NCI-H2029 (cell line): ENCODE measurements at places on chromosomes 11 and 22.

GRCh38 chr11:57359896-57360690 lies 20.9 kb downstream of the PRG3 start:
- no peak for DNase-seq

DNA sequence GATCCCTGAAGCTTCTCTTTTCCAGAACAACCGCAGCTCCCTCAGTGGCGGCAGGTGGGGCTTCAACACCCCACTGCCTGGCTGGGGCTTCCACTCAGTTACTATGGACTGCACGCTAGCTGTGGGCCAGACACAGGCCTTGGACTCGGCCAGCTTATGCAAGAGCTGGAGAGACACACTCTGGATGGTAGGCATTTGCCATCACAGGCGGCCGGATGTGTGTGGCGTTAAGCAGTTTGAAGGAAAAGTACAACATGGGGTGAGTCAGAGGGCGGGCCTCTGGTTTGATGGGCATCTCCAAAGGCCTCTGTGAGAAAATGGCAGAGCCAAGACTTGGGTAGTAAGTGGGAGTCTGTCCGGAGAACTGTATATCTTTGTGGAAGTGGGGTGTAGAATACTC lies 17.6 kb downstream of the KCNJ4 start:
- no peak for DNase-seq

- no peak for DNase-seq
Observed at GRCh38 chr22:43976861-43977795, 21.9 kb downstream of the SAMM50 start.

DNA sequence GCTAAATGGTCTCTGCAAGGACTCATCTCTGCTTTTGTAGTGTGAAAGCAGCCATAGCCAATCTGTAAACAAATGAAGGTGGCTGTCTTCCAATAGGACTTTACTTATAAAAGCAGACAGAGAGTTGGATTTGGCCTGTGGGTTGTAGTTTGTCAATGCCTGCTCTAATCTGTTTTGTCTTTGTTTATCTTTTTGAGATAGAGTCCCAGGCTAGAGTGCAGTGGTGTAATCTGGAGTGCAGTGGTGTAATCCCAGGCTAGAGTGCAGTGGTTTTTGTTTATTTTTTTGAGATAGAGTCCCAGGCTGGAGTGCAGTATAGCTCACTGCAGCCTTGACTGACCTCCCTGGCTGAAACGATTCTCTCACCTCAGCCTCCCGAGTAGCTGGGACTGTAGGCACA lies 8.6 kb downstream of the PPP6R3 start:
- DNase-seq, result no peak

GRCh38 chr22:45785458-45785857 lies 113.8 kb downstream of the ATXN10 start:
- DNase-seq, result no peak

GRCh38 chr22:40782521-40782920 lies 36.6 kb downstream of the SLC25A17 start:
- no peak for DNase-seq

GRCh38 chr11:111269146-111269868 lies 23.8 kb downstream of the POU2AF2 start:
- no peak for DNase-seq

DNA sequence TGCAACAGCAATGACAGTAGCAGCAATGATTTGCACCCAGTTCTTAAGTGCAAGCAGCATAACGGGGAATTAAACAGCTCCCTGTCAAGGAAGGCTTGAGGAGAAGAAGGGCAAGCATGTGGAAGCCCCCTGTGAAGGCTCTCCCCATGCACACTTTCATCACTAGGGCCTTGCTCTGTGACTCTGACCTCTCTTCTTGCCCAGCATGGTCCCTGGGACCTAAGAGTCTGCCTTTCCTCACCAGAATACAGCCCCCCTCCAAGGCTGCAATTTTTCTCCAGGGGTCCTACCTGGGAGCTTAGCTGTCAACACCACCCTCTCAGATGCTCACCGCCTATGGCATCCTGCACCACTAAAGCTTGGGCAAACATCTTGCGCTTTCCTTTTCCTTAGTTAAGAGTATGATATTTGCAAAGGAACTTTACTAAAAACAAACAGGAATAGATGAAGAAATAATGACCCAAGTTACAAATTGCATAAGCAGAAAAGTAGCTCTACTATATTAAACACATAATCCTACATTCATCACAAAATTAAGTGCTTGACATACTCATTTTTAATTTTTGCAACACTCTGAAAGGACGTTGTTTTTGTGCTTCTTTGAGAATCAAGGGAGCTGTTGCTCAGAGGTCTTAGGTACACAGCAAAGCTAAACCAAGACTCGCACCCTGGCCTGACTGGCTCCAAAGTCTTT lies 187.6 kb downstream of the ADAMTS15 start:
- DNase-seq, result no peak

GRCh38 chr11:15852179-15852578 lies 504.2 kb downstream of the SOX6 start:
- DNase-seq, result no peak

GRCh38 chr22:36881504-36882245 lies 20.9 kb downstream of the NCF4 start:
- DNase-seq, result no peak

DNA sequence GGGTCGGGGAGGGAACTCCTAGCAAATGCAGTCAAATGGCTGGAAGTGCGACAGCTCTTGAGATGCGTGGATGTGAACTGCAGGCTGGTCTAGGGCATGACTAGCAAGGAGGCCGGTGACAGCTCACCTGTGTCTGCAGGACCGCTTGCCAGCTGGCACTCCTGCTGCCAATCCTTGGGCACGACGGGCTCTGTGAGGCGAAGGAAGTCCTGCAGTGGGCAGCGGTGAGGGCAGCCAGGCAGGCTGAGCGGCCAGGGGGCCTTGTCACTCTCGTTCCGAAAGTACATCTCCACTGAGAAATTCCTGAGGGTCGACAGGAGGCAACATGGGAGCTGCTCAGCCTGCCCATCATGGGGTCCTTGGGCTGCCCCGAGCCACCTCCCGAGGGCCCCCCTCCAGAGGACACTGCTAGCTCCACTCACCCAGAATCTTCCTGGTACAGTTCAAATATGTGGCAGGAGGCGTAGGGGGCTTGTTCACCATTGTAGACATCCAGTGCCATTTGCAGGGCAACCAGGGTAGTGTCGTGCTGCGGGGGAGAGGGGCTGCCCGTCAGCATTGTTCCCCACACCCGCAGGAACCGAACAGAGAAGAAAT lies 5.9 kb downstream of the ACP2 start:
- DNase-seq, result no peak

DNA sequence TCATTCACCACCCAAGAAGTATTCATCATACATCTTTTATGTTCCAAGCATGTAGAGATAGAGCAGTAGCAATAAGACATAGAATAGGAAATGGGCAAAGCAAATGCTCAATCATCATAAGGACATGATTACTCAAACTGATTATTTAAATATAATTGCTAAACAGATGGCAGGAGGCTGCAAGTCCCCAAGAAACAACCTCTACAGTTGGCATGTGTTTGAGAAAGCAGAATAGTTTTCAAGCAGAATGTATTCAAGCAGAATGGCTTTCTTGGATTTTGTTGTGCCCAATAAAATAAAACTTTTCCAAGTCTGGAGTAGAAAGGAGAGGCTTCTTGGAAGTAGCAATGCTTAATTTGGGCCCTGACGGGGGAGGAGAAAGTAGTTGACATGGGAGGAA lies 86.5 kb upstream of the SYN3 start:
- DNase-seq, result no peak

GRCh38 chr11:20046416-20046815 lies 113.9 kb downstream of the DBX1 start:
- no peak for DNase-seq

GRCh38 chr22:22681221-22681739 lies 36.9 kb downstream of the GGTLC2 start:
- no peak for DNase-seq

DNA sequence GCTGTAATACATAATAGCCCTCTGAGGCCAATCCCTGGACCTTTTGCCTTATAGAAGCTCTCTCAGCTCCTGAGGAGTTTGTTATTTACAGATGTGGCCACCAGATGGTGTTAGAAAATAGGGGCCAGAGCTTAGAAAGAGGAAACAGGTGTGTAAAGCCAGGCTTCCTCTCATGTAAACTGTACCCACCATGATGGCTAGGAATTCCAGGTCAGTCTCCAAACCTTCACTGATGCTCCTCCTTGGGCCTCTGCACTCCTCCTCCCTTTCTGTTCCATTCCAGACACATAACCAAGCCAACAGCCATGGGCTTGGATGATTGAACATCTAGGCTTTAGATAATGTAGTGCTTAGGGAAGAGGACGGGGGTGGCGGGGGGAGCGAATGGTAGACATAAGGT lies 39.7 kb downstream of the USP35 start:
- DNase-seq, result peak; percentile 56

DNA sequence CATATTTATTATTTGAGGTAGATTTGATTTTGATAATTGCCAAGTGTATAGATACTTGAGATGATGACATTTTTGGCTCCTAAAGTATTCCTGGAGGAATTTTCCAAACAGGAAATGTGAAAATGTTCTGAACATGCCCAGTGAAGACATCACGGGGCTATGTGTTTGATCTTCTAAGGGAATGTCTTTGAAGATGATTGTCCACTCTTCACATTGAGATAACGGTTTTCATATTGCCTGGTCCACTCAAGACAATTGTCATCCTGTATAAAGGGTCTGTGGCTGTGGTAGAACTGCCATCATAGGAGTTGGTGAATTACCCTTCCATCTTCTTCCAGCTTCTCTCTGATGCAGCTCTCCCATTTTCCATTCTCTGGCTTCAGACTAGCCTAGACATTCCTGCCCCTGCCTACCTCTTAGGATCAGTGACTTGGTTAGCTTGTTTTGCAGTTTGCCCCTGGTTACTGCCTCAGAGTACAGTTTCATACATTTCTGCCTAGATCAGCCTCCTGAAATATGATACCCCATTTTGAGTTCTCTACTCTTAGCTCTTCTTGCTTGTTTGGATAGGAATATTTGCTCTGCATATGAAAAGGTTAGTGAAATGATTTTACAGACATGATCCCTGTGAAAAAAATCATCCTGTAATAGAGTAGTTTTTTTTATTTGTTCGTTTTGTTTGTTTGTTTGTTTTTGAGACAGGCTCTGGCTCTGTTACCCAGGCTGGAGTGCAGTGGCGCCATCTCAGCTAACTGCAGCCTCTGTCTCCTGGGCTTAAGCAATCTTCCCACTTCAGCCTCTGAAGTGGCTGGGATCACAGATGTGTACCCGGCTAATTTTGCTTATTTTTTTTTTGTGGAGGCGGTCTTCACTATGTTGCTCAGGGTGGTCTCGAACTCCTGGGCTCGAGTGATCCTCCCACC lies 111.4 kb upstream of the SORL1-AS1 start:
- peak; percentile 67 for DNase-seq

DNA sequence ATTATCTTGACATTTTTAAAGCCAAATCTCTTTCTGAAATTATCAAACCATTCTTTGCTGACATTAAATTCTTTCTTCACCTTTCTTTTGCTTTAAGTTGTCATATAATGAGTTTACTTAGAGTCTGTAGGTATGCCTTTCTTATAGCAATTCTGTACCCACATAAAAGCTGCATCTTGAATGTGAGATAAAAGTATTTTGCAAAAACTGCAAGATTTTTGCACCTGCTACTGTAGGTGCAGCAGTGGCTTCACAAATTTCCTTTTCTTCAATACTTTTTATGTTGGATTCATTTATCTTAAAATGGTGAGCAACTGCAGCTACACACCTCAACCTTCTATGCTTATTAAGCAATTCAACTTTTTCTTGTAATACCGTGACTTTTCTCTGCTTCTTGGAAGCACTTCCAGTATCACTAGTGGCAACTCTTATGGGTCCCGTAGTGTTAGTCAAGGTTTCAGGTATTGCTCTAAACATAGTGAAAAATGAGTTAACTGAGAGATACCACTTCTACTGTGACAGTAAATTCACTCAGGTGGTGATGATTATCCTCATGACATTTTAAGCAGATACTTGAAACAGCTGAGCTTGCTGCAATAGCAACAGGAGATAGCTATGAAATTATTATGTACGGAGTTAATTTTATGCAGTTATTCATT lies 18.8 kb downstream of the ZFP91 start:
- no peak for DNase-seq

- DNase-seq, result no peak
Observed at GRCh38 chr11:7486781-7487140, 1.5 kb downstream of the OLFML1 start.

DNA sequence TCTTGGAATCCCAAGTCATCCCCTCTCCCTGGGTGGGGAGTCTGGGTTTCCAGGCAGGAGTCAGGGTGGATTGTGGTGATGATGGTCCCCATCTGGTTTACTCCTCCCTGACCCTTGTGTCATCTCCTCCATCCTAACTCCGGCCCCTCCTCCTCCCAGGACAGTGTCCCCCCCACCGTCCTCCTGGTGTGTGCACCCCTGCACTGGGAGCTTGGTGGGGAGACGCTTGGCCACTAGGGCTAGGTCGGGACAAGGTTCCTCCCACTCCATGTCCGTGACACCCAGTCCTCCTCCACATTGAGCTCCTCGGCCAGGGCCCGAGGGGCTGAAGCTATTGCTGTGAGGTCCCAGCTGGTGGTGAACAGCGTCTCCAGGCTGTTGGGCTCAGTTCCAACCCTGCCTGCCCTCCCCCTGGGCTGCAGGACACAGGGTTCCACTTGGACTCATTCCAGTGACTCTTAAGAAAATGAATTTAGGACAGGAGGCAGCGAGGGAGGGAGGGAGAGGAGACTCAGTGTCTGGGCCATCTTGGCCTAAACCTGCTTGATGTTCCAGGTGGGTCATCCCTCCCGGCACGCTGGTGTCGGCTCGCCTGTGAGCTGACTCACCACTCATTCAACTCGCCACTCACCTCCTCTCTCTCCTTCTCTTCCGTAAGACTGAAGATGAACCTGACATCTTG lies 433.2 kb downstream of the TBC1D22A start:
- DNase-seq, result no peak

- no peak for DNase-seq
Observed at GRCh38 chr22:49468487-49469198, 359.0 kb downstream of the BRD1 start.
